HTR-8/SVneo (cell line): ENCODE measurements at places on chromosomes 7 and 10.

GRCh38 chr7:47693216-47693615, 111.3 kb upstream of the TNS3 start:
- no peak for DNase-seq

DNA sequence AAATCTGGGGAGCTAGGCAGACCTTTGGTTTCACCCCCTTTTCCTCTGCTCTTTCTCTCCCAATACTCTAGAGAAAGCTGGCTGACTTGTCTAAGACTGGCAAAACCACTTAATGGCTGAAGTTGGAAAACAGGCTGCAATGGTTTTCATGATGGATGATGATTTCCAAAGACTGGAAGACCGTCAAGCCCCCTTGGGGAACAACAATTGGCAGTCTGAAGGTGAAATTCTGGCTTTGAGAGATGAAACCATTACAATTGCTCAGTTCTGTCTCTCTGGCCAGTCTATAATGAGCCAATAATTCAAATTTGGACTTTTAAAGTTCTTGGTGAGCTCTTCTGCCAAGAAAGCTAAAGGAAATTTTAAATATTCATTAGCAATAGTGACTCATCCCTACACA, 680.5 kb downstream of the PARD3 start:
- no peak for DNase-seq

- no peak for DNase-seq
Measured at GRCh38 chr10:121307411-121307980, 290.7 kb downstream of the FGFR2 start.

DNA sequence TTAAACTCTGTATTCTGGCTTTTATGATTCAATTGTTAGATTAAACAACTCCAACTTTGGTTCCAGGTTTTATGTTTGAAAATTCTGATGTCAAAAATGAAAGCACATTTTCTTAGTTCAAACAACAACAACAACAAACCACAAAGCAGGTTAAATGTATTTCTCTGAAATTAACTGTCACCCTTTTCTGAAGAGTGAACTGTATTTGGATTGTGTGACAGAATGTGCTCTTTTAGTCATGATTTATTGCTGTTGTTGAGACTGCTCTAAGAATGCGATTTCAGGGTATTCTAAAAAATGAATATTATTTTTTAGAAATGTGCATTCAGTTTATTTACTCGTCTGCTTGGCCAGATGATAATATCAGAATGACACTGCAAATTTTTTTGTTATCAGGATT, 144.1 kb downstream of the GNAI1 start:
- DNase-seq = no peak

- no peak for DNase-seq
Measured at GRCh38 chr7:94874036-94874785, 33.2 kb upstream of the PPP1R9A start.

DNA sequence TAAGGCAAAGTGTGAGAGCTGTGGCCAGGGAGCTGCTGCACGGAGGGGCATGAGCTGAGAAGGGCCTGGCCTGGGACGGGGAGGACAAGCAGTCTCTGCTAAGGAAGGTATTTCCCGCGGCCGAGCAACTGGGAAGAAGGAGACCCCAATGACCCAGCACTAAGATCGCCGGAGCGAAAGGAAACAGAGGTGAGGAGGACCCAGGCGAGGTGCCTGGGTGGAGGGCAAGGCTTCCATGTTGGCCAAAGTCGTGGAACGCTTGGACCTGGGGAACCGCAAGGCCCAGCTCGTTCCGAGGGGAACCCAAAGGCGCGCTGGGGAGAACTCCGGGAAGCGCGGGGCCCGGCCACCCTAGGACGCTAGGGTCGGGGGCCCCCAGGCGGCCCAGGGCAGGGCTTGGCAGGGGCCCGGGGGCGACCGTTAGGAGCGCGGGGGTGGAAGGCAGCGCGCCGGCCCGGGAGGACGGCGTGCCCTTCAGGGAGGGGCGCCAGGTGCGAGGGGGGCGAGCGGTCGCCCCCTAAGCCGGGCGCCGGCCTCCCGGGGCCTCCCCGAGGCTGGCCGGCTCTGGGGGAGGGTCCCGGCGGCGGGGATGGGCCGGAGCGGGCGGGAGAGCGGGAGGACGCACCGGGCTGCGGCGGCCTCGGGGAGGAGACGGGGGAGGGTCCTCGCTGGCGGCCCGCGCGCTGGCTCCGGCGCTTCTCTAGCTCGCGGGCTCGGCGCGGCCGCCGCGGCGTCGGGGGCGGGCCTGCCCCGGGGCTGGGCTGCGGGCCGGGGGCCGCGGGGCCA, 545 bp downstream of the GIGYF1 start:
- DNase-seq = no peak

GRCh38 chr10:5566614-5567013, 41.9 kb downstream of the CALML3 start:
- DNase-seq = no peak
